ENCODE measurements at places on chromosomes 6 and 20.
A peak's percentile ranks its signal among the peaks of the same experiment; 100 is the strongest.

DNA sequence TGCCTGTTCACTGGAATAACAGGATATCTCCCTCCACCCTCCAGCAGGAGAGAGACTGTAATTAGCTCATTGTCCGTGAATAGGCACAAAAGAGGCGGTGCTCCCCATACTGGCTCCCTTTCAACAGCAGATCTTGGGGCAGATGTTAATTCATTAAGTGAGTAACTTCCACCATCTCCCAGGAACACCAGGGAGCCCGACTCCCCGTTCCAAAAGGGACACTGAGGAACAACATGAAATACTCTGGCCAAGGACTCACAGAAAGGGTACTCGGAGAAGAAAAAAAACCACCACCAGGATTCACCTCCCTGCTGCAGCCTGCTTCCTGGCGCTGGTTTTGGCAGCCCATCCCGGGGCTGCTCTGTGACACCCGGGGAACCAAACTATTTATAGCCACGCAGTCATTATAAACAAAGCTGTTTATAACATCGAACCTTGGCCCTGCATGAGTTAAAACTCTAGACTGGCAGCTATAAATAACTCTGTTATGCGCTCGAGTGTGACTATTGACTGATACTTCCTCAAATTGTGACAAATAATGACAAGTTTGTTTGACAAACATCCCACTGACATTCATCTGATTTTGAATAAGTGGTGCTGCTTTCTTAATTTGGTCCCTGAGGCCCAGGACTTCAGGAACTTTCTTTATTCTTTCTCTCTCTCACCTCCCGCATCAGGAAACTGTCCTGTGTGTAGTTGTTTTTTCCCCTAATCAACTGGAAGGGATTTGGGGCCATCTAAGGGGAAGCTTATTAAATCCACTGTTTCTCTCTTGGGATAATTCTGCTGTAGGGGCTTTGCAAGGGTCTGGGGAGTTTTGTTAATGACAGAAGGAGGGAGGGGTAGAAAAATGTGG is 521.6 kb downstream of the CD83 start:
- peak; percentile 63 for DNase-seq

DNA sequence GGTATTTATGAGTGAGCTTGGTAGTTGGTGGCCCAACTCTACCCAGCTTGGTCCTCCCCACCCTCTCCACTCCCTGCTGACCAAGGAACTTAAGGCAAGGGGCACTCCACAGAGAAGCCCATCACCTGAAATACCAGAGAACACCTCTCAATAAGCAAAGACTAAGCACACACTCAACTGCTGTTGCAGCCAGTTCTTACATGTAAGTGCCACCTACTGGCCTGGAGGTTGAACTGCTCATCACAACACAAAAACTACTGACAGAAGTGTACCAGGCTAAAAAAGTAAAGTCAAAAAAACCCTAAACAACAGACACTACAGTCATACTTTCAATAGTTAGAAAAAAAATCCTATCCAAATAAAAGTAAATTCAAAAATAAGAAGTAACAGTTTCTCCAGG is 146.2 kb downstream of the FAM83B start:
- DNase-seq, result no peak

DNA sequence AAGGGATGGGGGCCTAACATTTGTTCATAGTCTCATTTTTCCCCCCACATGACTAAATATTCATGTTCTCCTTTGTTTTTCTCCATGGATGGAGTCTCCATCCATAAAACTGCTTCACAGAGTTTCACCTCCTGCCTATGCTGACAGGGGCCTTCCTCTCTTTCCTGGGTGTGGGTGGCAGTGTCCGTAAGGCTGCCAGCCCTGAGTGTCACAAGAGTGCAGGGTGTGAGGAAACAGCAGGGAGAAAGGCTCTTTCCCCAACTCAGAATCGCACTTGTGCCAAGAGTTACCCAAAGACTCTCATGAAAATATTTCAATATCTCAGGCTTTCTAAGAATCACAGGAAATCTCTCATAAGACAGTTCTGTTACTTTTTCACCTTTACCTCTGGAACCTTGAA is 346.2 kb upstream of the MMS22L start:
- DNase-seq, result no peak

GRCh38 chr6:120700001-120700400 is 634.3 kb downstream of the TBC1D32 start:
- no peak for DNase-seq

DNA sequence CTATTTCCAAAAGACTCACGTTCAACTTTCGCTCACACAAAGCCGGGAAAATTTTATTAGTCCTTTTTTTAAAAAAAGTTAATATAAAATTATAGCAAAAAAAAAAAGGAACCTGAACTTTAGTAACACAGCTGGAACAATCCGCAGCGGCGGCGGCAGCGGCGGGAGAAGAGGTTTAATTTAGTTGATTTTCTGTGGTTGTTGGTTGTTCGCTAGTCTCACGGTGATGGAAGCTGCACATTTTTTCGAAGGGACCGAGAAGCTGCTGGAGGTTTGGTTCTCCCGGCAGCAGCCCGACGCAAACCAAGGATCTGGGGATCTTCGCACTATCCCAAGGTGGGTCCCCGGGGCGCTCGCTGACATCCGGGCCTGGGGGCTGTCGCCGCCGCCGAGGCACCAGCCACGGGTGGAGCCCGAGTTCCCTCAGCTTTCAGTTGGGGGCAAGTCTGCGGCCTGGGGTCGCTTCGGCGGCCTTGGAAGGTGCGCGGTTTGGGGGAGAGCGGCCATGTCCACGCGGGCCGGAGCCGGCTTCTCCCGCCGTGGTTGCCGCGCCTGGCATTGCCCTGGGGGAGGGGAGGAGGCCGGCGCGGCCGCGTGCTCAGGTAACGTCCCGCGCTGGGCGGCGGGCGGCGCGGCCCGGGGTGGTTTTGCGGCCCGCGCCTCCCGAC is 429 bp downstream of the AMD1 start:
- peak; percentile 56 for DNase-seq

- DNase-seq, result no peak
Measured at GRCh38 chr20:37850036-37850592, 52.8 kb upstream of the VSTM2L start.

GRCh38 chr20:14505476-14505875 is 168.1 kb upstream of the FLRT3 start:
- DNase-seq, result no peak

DNA sequence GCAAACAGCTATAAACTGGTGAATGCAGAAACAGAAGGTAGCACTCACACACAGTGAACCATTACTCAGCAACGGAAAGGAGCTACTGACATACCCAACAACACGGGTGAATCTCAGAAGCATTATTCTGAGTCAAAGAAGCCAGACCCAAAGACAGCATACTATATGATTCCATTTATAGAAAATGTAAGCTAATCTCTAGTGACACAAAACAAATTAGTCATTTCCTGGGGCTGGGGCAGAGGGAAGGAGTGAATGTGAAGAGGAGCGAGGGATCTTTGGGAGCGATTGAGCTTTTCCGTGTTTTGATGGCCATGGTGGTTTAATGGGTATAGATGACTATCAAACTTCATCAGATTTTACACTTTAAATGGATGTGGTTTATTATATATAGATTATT is 614.6 kb downstream of the DHX35 start:
- DNase-seq, result no peak

GRCh38 chr20:51100617-51101016 is 77.7 kb upstream of the KCNG1 start:
- no peak for DNase-seq

DNA sequence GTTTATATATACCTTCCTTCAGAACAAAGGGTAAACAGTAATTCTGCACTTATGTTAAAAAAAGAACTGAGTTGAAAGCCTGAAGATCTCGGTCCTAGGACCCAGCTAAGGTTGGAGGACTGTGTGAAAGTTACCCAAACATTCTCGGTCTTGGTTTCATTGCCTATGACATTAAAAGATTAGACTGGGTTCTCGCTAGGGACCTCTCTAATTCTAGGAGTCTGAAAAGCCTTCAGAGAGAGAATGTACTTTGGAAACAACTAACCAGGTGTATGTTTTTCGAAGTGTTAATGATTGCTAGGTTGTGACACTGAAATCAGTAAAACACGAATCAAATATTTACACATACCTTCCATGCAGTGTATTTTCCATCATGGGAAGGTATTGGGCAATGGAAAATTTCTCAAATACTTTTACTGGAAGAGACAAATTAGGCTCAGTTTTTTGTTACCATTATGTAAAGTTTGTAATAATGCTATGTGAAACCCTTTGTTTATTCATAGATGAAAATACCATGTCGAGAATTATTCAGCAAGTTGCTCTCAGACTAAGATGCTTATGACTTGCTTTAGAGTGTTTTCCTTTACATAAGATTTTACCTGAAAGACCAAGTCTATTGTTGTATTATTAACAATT is 113.7 kb upstream of the LOC128125822 start:
- no peak for DNase-seq

- DNase-seq, result peak; percentile 37
Measured at GRCh38 chr6:56764081-56764566, 121.4 kb upstream of the DST start.

DNA sequence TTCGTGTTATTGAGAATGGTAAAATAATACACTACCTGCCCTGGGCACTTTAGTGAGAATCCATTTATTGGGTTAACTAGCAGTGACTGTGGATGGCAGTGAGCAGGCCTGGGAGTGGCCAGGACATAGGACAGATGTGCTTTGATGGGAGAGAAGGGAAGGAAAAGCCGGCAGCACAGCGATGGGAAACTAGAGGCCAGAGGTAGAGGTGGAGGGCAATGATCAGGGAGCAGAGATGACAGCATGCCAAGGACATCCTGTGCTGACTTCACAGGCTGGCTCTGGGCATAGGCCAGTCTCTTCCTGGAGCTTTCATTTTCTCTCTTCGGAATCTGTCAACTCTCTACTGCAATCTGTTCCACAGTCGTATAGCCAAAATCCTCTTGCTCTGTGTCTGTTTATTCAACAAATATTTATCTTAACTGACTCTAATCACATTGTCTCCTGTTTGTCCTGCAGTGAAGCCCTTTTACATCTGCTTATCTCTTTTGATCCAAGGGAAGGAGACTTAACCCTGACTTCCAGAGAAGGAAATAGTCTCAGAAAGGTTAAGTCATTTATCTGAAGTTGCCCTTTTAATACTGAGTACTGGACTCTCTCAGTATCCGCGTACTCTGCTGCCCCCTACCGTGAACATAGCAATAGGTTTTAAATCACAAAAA is 18.4 kb upstream of the MMP24 start:
- peak; percentile 82 for DNase-seq

DNA sequence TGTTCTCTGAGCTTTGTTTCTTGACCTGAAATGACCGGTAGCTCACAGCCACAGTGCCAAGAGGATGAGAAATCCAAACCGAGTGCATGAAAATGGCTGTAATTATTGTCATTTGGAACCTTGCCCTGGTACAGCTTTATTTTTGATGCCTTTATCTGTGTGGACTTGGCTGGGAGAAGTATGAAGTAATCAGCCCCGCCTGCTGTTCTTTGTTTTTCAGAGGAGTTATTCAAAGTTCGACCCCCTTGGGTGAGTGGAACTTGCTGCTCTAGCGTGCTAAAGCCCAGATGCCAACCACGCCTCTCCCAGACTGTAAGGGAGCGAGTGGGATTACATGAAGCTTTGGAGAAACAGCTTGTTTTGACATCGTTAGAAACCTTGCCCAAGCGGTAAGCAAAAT is 48.3 kb downstream of the ECT2L start:
- DNase-seq, result peak; percentile 72

- DNase-seq, result no peak
Measured at GRCh38 chr6:85705220-85705619, 62.5 kb upstream of the SYNCRIP start.

GRCh38 chr6:3280866-3281465 is 22.2 kb downstream of the PSMG4 start:
- DNase-seq, result no peak

- DNase-seq, result no peak
Measured at GRCh38 chr6:169974663-169975062, 223.2 kb downstream of the ERMARD start.

GRCh38 chr6:7701212-7701834 is 24.6 kb upstream of the BMP6 start:
- no peak for DNase-seq

- peak; percentile 34 for DNase-seq
Measured at GRCh38 chr6:105510746-105511145, 107.9 kb upstream of the PREP start.

DNA sequence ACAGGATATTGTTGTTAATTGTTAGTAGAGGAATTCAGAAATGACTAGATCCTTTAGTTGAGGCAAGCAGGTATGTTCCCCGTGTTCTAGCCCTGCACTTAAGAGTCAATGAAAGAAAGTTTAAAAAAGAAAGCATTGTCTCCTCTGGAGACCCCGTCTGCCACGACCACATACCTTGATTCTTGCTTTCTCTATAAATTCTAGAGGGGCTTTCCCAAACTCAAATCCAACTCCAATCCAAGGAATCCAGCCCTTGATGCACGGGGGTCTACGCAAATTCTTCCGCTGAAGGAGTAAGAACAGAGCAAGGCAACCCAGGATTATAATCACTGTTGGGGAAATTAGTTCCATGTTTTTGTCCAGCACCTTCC is 401 bp downstream of the CYP39A1 start:
- no peak for DNase-seq

- no peak for DNase-seq
Measured at GRCh38 chr6:39223555-39223954, 5.7 kb downstream of the KCNK5 start.

- DNase-seq, result no peak
Measured at GRCh38 chr6:3850451-3851203, 1.5 kb downstream of the FAM50B start.

- DNase-seq, result peak; percentile 37
Measured at GRCh38 chr6:148548065-148548748, 198.6 kb upstream of the UST start.

- no peak for DNase-seq
Measured at GRCh38 chr20:57412347-57413029, 21.3 kb downstream of the RBM38 start.

DNA sequence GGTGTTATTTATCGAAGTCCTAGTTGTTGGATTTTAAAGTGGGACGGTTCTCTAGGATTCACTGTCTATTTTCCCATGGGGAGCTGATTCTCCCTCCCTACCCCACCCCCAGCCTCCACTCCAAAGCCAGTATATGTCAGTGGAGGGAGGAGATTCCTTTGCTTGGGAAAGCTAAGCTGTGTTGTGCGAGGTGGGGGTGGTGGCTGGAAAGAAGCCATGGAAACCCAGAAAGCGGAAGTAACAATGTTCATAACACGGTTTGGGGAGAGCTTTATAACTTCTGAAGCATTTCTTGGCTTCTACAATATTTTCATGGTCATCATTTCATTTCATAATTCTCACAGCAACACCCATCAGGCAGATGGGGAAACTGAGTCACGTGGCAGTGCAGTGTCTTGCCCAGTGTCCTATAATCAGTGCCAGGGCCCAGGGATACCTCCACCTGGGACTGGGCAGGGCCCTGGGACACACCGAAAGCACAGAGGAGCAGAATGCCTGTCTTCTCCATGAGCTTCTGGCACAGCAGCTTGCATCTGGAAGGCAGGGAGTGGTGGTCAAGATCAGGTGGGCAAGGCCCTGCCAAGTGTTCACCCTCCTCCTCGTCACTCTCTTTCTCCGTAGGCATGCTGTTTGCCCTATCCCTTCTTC is 4.5 kb downstream of the SUN5 start:
- DNase-seq, result no peak

DNA sequence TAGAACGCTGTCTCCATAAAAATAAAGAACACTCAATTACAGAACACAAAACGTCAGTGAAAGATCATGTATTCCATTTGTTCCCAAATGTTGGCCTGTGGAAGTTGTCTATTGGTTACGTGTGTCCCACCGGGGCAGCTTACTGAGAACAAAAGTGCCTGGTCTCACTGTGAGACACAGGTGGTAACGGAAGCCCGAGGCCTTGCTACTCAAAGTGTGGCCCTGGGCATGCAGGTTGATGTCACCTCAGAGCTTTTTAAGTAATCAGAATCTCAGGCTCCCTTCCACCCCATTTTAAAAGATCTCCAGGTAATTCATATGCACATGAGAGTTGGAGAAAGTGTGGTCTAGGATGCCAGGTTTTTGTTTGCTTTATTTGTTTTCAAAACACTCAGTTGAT is 422.5 kb upstream of the OPRM1 start:
- DNase-seq, result no peak

Measured in GM03348 (cell line).